ENCODE measurements at places on chromosomes 11 and 22.

DNA sequence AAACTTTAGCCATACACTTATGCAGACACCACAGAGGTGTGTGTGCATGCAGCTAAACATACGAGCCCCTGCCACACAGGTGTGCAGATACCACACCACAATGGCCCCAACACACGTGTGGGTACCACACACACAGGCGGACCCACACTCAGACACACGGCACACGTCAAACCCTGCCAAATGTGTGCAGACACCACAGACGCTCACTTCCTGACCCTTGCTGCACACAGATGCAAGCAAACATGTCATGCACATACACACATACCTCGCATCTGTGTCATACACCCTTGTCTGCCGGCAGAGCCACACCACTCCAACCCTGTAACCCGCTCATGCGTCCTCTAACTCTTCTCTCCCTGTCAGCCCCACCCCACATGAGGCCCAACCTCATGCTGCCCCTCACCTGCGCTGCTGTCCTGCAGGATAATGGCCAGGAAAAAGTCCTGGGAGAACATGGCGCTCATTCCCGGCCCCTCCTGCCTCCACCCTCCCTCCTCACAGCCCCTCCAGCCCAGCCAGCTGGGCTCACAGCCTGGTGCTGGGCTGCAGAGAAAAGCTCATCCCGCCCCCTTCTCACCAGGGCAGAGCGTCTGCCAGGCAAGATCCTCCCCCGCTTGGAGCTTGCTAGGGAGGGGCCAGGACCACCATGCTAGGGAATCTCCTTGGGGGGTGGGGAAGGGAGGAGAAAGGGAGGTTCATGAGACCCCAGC, 14.2 kb downstream of the SMPD1 start:
- DNase-seq, result peak; percentile 31

- DNase-seq, result no peak
Measured at GRCh38 chr11:117045956-117046355, 52.3 kb downstream of the SIK3 start.

- no peak for DNase-seq
Measured at GRCh38 chr11:68372114-68372513, 59.7 kb downstream of the LRP5 start.

DNA sequence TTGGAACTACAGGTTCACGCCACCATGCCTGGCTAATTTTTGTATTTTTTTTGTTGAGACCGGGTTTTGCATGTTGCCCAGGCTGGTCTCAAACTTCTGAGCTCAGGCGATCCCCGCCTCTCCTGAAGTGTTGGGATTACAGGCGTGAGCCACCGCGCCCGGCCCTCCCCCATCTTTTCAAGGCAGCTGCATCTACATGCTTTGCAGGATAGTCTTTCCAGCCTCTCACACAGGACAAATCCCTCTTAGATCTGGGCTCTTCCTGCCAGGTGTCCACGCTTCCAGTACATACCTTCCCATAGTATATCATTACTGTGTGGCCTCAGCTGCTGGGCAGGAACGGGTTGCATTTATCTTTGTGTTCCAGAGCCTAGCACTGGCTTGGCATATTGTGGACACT, 49.7 kb downstream of the C11orf96 start:
- no peak for DNase-seq

GRCh38 chr11:13149991-13150390, 127.6 kb upstream of the BMAL1 start:
- no peak for DNase-seq

- no peak for DNase-seq
Measured at GRCh38 chr11:849104-849824, 6.6 kb downstream of the TSPAN4 start.

DNA sequence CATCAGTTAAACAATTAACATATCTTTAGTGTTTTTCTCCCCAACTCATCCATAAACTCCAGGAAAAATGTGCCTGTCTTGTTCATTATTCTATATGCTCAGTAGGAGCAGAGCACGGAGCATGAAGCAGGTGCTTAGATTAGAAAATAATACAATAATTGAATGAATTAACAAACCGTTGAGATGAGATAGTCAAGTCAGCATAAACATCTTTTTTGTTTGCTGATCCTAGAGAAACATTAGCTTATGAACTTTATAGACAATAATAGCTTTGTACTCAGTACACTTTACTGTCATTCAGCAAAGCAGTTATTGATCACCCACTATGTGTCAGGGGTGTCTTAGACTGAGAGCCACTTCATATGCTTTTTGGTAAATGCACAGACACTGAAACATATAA, 105.2 kb upstream of the SEZ6L start:
- DNase-seq, result no peak

- no peak for DNase-seq
Measured at GRCh38 chr11:86773513-86774252, 26.7 kb upstream of the PRSS23 start.
